ENCODE measurements at places on chromosomes 16 and 17.

- no peak for DNase-seq
Observed at GRCh38 chr17:11986179-11986941, 10.9 kb downstream of the ZNF18 start.

GRCh38 chr17:62690168-62690897 is 62.9 kb downstream of the MRC2 start:
- no peak for DNase-seq

DNA sequence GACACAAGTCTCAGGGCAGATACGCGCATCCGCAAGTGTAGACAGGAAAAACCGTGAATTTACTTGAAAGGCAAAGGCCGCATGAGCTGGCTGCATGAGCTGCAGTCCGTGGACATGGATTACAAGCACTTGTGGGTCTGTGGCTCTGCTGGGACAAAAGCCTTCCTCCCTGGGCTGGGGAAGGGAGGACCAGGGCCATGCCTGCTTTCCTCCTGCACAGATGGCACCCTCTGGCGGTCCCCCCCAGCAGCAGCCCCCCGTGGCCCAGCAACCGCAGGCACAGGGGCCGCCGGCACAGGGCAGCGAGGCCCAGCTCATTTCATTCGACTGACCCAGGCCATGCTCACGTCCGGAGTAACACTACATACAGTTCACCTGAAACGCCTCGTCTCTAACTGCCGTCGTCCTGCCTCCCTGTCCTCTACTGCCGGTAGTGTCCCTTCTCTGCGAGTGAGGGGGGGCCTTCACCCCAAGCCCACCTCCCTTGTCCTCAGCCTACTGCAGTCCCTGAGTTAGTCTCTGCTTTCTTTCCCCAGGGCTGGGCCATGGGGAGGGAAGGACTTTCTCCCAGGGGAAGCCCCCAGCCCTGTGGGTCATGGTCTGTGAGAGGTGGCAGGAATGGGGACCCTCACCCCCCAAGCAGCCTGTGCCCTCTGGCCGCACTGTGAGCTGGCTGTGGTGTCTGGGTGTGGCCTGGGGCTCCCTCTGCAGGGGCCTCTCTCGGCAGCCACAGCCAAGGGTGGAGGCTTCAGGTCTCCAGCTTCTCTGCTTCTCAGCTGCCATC is 1.7 kb upstream of the MRPL12 start:
- no peak for DNase-seq

DNA sequence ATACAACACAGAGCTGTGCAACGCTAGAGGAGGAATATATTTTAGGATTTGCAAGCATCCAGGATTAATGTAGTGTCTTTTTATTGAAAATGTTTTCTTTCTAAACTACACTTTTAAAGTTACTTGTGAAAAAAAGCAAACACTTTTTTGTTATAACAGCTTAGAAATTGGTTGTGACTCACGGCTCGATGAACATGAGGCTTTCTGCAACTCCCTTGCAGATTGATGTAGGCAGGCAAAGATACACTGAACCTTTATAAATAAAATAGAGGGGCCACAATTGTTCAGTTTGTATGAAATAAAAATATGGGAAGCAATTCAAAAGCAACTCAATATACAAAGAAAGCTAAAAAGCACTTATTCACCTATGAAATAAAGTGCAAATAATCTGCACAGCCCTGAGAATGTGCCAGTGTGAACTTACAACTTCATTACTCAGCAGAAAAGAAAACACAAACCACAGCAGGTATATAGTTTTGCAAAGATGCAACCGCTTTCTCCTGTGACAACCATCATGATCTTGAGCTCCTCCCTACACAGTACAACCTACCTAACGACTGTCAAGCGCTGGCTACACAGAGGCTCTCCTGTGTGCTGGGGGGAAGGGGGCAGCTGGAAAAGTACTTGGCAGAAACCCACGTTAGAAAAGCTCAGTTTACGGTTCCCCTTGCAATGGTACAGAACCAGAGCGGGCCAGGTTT is 948 bp downstream of the LUC7L start:
- DNase-seq = no peak

DNA sequence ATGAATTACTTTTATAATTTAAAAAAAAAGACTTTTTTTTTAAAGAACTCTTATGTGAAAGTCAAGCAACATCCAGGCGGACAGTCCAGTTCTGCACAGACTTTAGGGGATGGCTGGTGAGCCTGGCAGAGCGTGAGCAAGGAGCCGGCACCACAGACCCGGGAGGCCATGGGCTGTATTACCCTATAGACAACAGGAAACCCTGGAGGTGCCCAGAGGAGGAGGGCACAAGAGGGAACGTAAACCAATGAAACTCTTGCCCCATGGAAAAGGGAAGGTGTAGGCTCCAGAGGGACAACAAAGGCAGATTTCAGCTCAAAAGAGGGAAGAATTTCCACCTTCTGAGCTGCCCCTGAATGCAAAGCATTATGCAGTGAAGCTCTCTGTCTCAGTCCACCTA is 25.5 kb upstream of the RPH3AL start:
- no peak for DNase-seq

- DNase-seq = no peak
Observed at GRCh38 chr16:70254180-70254964, 2.6 kb upstream of the EXOSC6 start.

DNA sequence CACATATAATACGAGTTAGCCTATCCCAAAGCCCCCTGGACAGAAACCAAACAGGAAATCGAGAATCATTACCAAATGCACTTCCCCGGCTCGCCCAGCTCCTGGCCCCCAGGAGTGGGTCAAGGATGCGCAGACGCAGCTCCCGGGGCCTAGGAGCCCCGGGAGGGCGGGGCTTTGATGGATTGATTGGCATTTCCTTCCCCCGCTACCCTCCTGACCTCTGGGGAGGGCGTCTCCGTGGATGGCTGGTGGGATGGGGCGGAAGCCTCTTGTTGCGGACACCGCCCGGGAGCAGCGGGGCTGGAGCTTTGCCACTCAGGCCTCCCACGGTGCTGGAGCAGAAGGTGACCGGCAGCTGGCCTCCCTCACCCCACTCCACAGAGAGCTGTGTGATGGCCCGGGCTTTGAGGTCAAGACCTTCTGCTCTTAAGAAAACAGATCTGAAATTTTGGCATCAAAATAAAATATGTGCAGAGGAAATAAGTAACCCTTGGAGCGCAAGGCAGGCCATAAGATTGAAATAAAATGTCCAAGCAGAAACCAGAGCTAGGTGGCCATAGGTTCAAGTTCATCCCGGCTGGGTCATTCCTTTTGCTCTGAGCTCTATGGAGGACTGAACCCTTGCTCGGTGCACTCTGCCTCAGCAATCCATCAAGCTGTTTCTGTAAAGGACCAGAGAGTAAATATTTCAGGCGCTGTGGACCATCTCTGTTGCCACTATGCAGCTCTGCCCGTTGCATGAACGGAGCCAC is 262.3 kb downstream of the SOX9 start:
- no peak for DNase-seq

GRCh38 chr16:50996830-50997186 is 154.3 kb downstream of the SALL1 start:
- DNase-seq = no peak

- DNase-seq = no peak
Observed at GRCh38 chr17:60230358-60230757, 80.6 kb downstream of the CA4 start.

DNA sequence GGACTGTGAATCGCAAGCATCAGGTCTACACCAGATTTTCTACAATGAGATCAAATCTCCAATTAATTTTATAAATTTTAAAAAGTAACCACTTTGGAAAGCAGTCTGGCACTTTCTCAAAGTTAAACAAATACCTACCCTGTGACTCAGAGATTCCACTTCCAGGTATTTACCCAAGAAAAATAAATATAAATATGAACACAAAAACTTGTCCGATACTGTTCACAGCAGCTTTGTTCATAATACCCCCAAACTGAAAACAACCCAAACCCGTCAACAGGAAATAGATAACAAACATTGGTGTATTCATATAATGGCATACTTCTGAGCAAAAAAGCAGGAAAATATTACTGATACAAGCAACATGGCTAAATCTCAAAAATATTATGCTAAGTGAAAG is 12.1 kb downstream of the ZDHHC7 start:
- DNase-seq = no peak

- DNase-seq = no peak
Observed at GRCh38 chr17:13735444-13735843, 133.7 kb upstream of the HS3ST3A1 start.

DNA sequence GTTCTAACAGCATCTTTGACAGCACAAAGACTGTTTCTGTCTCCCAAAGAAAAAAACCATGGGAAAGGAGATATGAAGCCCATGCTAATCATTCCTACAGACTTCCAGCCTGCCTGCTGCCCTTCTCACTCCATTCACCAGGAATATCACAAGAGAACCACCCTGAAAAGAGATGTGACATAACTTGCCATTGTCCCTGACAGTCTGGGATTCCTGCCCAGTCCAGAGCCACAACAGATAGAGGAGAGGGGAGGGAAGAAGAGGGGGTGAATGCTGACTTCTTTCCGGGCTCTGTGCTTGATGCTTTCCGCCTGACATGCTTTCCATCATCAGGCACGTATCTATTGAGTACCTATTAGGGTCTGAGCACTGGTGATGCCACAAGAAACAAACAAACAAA is 31.6 kb upstream of the ASIC2 start:
- no peak for DNase-seq

- no peak for DNase-seq
Observed at GRCh38 chr16:11793840-11794239, 3.2 kb downstream of the ZC3H7A start.

Measured in CD14-positive monocyte (primary cell).